ENCODE measurements at places on chromosomes 5 and 9.

DNA sequence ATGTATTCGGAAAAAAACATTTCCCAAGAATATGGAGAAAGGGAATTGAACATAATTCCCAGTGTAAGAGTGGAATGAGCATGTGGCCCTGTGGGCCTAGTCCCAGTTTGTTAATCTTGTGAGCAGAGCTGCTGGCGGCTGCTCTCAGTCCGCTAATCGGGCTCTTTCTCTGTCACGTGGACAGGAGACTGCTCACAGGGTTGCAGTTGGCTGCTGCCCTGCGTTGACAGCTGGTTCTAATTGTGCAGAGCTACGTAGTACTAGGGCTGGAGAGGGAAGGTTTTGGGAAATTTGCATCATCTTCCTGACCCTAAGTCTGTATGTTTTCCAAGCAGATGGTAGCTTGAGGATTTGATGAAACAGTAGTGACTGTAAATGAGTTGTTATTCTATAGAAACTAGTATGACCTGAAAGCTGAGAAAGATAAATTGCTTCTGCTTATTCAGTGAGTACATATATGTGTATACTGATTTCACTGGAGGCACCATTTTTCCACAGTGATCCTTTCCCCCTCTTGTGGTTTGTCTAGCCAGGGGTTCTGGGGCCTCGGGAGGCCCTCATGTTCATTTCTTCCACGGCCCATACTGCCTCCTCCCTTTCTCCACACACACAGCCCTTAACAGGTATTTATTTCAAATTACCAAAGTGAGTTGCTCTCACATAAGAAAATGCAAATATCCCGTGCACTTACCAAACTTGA is 100.6 kb downstream of the ANGPTL2 start:
- no peak for DNase-seq

- DNase-seq: no peak
Measured at GRCh38 chr5:82560561-82560960, 282.4 kb upstream of the RPS23 start.

- DNase-seq: no peak
Measured at GRCh38 chr9:6564868-6565267, 80.7 kb downstream of the GLDC start.

DNA sequence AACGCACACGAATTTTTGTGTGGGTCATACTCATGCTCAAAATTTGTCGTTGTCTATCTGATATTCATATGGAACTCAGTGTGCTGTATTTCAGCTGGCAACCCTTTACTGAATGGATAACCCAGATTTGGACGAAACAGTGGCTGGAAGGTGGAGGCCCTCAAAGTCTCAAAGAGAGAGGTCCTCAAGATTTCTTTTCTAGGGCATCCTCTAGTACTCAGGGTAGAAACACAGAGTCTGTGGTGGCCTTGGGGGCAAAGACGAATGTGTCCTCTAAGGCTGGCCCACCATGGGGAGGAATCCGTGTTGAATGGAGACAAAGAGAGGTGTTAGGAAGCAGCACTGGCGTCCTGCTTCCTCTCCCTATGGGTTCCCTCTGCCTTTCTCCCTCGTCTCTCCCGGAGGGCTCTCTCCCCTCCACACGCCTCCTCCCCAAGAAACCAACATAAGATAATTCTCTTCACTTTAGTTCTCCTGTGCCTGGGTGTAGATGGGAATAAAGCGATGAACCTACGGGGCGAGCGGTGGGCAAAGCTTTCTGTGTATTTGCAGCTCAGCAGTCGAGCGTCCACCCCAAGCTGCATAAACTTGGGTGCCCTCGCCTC is 333.7 kb downstream of the CWC27 start:
- no peak for DNase-seq

- no peak for DNase-seq
Measured at GRCh38 chr5:5387192-5387591, 35.3 kb upstream of the ICE1 start.

- no peak for DNase-seq
Measured at GRCh38 chr9:35516479-35516878, 26.6 kb downstream of the RUSC2 start.

GRCh38 chr9:117480253-117480652 is 65.4 kb upstream of the ASTN2 start:
- no peak for DNase-seq

DNA sequence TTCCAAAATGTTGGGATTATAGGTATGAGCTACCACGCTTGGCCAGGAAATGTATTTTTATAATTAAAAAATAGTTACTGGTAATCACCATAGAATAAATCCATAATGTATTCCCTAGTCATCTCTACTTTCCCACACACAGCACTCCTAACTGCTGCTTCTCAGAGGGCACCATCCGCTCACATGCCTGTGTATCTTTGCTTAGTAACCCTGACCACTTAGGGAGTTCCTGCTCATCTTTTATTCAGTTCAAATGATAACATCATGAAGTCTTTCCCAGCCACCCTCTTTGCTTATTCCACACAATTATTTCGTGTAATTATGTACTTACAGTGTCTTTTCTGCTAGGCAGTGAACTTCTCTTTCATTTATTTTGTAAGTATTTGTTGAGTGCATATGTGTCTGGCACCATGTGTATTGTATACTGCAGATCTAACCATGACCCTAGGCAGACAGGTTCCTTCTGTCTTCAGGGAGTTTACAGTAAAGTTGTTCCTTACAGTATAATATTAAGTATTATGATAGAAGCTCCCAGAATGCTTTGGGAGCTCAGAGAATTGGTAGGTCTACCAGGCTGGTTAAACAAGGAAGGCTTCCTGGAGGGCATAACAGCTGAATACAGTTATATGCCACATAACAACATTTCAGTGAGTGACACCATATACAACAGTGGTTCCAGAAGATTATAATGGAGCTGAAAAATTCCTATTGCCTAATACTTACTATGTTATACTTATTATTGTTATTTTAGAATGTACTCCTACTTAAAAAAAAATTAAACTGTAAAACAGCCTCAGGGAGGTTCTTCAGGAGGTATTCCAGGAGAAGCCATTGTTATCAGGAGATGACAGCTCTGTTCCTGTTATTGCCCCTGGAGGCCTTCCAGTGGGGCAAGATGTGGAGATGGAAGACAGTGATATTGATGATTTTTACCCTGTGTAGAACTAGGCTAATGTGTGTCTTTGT is 39.2 kb downstream of the DCAF10 start:
- DNase-seq: no peak

DNA sequence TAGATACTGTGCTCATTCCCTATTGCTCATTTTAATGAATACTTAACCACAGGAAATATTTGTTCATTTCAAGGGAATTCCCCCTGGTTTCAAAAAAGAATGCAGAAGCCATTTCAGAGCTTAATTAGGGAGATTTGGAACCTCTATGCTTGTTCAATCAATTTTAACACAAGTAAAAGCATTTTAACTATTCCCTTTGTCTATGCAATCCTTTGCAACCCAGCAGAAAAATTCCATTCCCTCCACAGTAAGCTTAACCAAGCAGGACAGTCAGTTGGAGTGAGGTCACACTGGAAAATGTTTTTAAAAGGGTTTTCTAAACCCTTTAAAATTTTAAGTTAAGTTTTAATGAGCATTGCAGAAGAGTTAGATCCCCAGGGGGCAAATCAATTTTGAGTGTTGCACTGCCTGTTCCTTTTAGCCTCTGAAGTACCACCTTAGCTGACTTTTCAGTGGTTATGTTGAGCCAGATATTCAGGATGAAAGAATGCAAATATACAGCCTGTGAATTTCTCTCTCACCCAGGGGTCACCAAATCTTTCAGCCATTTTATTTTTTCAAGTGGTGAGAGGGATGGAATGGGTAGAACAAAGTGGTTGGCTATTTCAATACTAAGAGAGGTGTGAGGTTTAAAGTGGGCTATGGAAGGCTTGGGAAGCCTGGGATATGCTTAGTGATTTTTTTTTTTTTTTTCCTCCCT is 356.2 kb upstream of the NUDT12 start:
- no peak for DNase-seq

DNA sequence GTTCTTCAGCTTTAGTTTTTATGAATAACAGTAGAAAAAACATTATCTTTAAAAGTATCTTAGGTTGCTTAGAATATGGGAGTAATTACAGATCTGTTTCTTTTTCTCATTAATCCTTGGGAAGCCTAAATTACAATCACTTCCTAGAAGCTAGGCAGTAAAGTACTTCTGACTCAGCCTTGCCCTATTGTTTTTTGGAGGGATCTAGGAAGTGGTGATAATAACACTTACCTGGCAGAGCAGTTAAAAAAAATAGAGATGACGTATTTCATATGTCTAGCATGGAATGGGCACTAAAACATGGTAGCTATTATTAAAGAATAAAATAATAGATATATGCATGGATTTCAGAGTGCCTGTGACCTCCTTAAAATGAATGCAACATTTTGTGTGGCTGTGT is 8.2 kb upstream of the FST start:
- DNase-seq: no peak

- no peak for DNase-seq
Measured at GRCh38 chr9:121694600-121694999, 43.2 kb downstream of the DAB2IP start.

- no peak for DNase-seq
Measured at GRCh38 chr5:149210225-149210624, 61.4 kb upstream of the AFAP1L1 start.

GRCh38 chr5:141100243-141100805 is at the start of gene PCDHB3:
Gene PCDHB3, plus strand, starts transcription at chr5:141100473. Its CDS starts 177 bp downstream, at chr5:141100650.
- no peak for DNase-seq

DNA sequence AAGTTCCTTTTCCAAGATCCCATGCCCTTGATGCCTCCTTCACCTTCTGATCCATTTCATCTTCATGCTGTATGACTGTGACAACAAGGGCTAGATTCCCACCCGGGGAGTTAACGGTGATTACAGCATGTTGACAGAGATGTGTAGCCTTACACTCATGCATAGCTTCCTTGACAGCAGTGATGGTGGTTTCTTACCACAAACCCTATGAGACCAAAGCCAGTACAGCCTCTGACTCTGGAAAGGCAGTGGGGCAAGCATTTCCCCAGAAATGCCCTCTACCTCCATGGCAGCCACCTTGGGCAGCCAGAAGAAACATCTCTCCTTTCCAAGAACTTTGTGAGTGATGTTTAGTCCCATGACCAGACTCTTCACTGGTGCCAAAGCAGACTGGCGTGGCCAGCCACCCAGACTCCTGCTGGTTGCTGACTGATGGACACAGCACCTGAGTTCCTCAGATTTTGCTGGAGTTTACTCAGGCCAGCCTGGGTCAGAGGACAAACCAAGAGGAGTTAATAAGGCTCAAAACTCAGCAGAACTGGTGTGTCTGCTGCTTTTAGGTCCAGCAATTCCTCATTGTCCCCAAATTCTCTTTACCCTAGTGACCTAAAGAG is 199.7 kb upstream of the SLC27A6 start:
- DNase-seq: no peak

DNA sequence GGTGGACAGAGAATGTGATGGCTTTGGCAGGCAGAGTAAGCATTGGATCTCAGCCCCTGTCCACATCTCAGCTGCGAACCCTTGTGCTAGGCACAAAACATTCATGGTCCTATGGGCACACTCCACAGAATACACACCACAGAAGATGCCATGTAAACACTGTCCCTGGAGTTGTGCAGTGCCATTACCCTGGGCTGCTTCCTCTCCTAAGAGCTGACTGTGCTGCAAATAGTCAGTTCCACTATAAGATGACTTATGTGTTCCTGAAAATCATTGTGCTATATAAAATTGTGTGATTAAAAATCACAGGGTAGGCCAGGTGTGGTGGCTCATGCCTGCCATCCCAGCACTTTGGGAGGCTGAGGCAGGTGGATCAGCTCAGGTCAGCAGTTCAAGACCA is 31.9 kb upstream of the ATP6V1G1 start:
- no peak for DNase-seq

- DNase-seq: no peak
Measured at GRCh38 chr9:88236511-88237478, 98.5 kb upstream of the SPATA31C2 start.

DNA sequence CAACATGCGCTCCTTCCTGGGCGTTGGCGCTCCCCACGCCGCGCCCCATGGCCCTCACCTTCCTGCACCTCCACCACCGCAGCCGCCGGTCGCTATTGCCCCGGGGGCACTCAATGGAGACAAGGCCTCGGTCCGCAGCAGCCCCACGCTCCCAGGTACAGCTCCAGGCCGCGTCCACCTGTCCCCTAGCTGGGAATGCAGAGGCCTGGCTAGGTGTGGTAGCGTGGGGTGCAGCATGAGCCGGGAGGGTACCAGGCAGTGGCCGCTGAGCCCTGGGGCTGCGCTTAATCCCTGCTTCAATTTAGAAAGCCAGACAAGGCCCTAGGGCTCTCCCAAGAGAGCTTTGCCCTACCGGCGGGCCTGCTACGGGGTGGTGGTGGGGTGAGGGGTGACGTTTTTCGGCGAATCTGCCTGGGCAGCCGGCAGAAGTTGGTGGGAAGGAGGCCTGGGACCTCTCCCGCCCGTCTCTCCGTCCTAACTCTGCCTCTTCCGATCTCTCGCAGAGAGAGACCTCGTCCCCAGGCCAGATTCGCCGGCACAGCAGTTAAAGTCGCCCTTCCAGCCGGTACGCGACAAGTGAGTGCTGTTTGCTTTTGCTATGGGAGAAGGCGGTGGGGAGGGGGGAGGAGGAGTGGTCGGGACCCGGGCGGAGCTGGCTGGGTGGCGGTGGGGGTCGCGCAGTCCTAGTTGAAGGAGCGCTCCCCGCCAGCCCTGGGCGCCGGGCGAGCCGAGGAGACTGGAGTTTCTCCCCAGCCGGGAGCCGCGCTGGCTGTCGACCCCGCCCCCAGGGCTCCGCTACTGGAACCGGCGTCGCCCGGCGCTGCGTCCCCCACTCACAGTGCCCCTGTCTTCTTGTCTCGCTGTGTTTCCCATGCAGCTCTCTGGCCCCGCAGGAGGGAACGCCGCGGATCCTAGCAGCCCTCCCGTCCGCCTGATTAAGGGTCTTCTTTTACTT is 4.8 kb downstream of the IRX1 start:
- no peak for DNase-seq

DNA sequence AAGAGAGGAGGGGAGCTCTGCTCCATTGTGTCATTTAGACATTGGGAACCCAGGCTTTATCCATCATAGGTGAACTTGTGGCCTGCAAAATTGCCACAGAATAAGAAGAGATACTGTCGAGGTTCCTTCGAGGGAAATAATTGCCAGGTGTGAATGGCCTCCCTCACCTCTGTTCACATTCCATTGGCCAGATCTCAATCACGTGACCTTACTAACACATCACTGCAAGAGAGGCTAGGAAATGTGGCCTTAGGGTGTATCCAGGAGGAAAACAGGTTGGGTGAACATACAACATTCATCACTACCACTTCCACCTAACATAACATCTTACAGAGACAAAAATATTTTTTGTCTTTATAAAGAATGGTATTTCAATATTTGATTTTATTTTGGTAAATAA is 182.1 kb downstream of the FBXL7 start:
- DNase-seq: no peak

DNA sequence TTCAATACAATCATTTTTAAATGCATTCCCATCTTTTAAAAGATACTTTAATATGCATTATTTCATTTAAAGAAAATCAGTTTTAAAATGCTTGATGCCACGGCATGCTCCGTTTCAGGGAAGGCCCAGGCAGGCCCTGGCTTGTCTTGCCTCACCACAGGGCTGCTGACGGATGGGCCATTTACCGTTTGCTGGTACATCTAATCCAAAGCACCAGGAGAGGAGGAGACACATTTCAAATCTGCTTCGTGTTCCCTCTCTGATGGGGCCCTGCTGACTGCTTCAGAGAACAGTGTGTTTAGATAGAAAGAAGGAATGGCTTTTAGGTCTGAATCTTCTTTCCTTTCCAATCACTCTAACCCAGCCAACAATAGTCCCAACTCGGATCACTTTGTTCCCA is 185.2 kb downstream of the DCP2 start:
- DNase-seq: no peak

- DNase-seq: no peak
Measured at GRCh38 chr5:91397791-91398190, 14.7 kb upstream of the ARRDC3 start.

- no peak for DNase-seq
Measured at GRCh38 chr9:114081441-114082016, 3.4 kb upstream of the AMBP start.

- no peak for DNase-seq
Measured at GRCh38 chr5:177540438-177540837, 13.9 kb downstream of the FAM193B start.

All from T-helper 9 cell (primary cell).